ENCODE measurements at places on chromosomes 1 and 21.

DNA sequence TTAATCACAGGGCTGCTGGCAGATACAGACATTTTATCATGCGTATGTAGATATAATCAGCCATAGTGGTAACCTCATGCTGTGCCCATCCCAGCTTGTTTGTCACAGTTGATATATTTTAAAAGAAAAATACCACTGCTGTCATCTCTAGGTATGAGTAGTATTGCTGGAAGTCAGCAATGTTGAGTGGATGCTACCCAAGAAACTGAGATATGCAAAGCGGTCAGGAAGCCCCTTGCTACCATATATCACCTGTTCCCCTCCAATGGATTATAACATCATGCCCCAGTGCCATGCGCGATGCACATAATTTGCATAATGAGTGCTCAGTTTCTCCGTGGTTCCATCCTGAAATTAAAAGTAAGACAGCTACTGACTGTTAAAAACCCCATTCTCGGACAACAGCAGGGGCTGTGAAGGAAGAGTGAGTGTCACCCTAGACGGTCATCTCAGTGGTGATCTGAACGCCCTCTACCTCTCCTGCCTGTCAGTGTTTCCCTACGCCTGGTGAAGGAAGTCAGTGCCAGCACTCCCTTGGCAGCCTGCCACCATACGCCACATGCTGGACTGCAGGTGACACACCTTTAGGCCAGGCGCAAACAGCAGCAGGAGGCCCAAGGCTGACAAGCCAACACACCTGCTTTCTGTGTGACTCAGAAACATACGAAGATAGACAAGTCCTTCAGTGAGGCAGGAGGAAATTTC, 2.7 kb downstream of the IL10RB start:
- no peak for DNase-seq

DNA sequence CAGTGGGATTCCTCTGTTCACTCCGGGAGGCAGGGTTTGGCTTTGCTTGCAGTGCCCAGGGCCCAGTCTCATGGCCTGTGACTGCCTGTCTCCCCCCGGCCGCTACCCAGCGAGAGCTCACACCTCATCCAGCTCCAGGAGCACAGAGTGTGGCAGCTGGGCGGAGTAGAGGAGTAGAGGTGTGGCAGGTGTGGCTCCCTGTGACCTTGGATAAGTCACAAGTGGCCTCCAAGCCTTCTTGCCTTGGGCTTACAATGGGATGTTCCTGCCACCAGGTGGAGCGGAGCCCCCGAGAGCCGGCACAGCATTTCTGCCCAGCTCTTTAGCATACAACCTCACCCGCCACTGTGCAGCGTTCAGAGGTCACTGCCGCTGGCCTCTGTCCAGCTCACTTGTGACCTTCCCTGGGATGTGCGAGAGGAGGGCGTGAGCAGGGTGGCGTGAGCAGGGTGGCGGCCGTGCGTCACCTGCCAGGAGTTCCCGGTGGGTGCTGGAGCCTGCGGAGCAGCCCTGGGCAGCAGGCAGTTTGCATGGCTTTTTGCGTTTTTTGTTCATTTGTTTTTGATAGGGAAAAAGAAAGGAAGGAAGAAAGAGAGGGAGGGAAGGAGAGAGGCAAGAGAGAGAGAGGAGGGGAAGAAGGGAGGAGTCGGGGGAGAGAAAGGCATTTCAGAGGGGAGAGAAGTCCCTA, 42.4 kb downstream of the CRYAA start:
- no peak for DNase-seq

- DNase-seq = no peak
Measured at GRCh38 chr21:45365608-45366241, 39.2 kb upstream of the COL18A1 start.

DNA sequence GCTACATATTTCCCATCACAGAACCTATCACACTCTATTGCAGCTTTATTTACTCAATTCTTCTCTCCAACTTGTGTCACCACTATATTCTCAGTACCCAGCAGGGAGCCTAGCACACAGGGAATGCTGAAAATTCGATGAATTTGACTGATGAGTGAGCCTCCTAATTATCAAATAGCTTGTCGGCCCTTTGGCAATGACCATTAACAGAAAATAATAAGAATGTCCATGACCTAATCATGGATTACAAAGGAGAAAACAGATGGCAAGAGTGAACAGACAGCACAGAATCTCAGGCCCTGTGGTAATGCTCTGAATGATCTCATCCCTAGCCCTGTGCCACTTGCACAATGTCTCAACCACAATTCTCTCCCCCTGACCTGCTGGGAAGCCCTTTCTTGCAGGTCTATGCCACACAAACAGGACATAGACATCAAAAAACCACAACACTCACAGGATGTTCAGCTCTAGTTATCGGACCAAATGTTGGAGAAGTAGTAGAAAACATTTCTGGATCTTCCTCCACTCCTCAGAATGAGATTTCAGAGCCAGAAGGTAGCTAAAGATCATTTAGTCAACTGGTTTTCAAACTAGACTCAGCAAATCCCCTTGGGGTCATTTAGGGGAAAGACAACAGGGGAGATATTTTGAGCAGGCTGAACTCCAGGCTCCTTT, 68.4 kb downstream of the LUZP1 start:
- no peak for DNase-seq

DNA sequence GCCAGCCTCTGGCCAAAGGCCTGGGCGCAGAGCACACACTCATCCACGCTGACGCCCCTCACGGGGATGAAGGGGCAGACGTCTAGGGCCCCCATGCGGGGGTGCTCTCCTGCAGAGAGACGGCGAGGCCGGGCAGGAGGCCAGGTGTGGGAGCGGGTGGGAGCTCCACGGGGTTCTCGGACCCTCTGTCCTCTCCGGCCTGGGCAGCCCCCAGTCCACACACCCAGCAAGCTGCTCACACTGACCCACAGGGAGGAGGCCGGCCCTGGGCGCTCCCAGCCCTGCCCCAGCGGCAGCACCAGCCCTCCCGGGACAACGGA, 2.5 kb downstream of the FTCD start:
- DNase-seq = no peak

DNA sequence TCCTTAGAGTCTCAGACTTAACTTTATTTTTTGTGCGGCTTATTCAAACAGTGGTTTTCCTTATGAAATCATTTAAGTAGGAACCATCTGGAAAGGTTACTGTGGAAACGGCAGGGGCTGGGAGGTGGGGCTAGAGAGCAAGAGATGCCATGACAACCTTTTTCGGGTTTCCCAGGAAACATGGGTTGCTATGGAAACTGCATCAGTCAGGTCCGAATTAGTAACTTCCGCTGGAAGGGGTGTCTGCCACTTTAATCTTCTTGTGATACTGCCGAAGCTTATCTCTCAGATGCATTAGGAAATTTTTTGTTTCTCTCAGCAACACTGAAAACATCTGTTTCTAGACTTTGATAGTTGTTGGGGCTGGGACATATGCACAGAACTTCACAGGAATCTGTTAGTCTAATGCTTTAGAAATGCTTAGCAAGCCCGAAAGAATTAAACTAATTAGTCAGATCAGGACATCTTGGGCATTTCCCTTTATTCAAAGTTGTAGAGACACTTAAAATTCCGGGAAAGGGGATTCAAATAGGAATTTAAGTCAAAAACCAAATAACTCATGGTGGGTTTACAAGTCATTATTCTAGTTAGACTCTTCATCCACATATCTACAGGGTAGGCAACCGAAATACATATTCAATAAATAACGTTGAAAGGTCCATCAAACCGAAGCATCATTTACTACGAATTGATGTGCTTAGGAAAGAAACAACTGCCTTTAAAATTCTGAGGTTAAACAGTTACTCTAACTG, 2.6 kb downstream of the KCNA3 start:
- peak; percentile 62 for DNase-seq

- no peak for DNase-seq
Measured at GRCh38 chr21:35651196-35651595, 409.1 kb downstream of the SETD4 start.

DNA sequence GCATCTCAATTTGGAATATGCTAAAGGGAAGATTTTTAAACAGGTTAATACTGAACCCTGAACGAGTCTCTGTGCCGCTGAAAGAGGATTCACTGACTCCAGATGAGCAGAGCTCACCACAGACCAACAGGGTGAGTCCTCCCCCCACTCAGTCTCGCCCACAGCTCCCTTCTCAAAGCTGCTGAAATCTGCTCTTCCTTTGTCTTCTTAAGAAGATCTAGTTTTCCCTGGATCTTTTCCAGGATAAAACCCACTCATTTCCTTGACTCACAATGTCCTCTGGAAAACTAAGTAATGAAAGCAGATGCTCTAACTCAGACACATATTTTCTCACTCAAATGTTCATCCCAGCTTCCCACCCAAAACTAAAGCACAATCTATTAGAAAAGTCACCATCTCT, 447.0 kb upstream of the PKN2 start:
- DNase-seq = no peak

DNA sequence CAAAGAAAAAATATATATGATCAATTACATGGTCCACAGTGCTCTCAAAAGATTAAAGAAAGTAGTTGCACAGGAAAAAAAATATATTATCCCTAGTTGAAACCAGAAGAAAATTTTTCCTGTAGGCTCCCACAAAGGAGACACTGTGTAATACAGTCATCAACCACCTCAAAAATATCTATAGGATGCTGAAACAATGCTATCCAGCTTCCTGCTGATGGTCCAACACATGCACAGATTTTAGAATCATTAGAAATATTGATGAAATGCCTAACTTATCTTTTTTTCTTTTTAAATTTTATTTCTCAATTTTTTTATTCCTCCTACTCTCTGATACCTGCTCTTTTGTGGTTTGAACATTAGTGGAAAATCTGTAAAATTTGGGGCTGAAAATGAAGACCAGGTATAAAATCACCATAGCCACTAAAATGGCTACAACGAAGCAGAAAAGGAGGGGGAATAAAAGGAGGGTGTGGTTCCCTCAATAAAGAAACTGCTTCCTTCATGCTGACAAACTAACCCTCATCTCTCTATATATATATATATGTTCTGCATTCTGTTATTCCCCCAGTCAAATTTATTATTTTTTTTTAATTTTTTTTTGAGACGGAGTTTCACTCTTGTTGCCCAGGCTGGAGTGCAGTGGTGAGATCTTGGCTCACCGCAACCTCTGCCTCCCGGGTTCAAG, 28.3 kb upstream of the FBXO28 start:
- DNase-seq = no peak

DNA sequence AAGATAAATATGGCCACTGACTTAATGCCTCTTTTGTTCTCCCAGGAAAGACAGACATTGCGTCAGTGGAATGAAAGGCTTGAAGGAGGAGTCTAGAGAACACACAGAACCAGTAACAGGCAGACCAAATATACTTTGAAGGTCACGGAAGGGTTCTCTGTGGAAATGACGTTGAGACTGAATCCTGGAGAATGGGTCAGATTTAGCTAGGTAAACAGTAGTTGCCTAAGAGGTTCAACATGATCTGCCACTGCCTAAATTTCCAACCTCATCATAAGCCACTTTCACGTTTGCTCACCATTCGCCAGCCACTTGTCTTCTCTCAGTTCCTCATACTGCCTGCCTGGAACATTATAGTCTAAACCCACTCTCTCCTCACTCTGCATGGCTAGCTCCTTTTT, 20.5 kb downstream of the PLA2G4A start:
- no peak for DNase-seq

DNA sequence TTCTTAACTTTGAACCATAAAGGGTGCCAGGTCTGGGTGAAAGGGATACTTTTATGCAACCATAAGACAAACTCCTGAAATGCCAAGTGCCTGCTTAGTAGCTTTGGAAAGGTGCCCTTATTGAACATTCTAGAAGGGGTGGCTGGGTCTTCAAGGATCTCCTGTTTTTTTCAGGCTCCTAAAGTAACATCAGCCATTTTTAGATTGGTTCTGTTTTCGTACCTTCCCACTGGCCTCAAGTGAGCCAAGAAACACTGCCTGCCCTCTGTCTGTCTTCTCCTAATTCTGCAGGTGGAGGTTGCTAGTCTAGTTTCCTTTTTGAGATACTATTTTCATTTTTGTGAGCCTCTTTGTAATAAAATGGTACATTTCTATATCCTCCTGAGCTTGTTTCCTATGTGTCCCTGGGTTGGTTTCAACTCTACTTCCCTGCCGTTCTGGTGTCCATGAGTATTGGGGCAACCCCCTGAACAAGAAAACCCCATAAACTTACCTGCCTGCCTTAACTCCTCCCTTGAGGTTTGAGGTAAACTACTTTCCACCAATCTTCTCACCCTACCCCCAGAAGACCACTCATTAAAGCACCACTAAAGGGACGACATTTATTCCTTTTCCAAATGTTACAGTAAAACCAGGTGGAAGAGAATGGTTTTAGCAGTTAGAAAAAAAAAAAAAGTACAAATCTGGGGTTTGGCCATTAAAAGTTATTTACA, 2.6 kb downstream of the MARCKSL1 start:
- DNase-seq = no peak

DNA sequence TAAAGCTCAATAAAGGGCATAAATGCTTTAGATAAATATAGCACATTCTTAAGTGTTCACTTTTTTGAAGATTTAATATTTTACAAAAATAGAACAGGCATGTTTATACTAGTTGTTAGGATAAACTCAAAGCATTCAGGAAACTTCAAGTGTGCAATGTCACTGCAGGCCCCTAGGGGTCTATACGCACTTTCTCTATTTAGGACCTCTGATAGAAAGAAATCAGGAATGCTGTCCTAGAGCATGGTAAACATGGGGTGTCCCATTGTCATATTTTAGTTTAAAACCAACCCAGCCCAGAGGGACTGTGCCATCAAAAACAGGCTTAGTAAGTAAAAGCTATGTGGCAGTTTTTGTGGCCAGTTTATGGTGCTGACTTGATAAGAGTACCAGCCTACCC, 102.2 kb downstream of the BARHL2 start:
- DNase-seq = no peak

GRCh38 chr1:6777813-6778212, 7.4 kb upstream of the CAMTA1 start:
- DNase-seq = no peak

DNA sequence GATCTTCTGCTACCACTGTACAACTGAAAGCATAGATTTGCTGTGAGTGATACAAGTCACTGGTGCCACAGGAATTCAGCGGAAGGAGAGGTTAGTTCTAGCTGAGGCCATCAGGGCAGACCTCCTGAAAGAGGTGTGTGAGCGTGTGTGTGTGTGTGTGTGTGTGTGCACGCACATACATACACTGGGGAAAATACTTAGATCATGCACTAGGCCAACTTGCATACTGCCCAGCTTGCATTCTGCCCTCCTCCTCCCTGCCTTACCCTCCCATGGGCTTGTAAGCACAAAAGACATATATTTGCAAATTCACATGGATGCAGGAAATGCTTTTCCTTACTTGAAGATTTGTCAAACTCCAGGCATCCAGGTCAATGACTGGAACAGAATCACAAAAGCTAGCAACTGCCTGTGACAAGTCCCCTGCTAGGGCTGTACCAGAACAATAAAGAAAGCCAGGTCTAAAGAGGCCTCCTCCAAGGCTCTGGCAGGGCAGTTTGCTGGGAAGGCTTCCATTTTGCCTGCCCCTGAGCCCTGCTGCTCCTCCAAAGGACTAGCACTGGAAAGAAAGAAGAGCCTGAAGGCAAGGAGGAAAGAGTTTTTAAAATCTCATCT, 23.2 kb downstream of the PLEKHA6 start:
- no peak for DNase-seq

GRCh38 chr1:60621368-60621851, 461.0 kb upstream of the NFIA start:
- no peak for DNase-seq

Measured in nucleus accumbens (tissue), 56 donors.